ENCODE measurements at places on chromosomes 11 and 22.

- no peak for DNase-seq
These were observed 3.8 kb downstream of the PIM3 start for GRCh38 chr22:49964136-49965090.

DNA sequence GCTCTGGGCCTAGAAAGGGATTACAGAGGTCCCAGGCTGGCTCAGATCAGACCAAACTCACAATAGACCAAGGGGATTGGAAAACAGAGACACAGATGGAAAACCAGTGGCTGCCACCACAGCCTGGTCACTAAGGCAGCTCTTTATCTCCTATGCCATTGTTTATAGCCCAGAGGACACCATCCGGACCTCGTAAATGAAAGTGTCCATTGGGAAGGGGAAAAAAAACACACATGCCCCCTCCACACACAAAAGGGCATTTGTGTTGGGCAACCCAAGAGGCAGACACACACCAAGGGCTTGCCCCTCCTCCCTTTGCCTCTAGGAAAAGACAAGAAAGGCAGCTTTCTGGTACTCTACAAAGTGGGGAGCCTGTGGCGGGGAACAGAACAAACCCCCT lies 85.9 kb downstream of the GAB2 start:
- no peak for DNase-seq

- no peak for DNase-seq
These were observed 65.5 kb downstream of the BCR start for GRCh38 chr22:23245799-23246136.

DNA sequence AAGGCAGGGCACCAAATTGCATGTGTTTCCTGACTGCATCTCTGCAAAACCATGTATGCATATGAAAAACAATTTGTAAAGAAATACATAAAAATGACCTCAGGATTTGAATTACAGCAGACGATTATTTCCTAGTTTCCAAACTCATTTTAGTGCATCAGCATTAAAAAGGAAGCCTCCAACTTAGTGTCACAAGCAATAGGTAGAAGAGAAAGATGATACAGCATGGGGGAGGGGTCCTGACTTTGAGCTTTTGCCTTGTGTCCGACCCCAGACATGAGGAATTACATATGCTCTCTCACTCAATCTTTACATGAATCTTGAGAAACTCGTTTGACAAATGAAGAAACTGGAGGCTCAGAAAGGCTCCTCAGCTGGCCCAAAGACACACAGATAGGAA lies 294.6 kb upstream of the NARS2 start:
- no peak for DNase-seq

DNA sequence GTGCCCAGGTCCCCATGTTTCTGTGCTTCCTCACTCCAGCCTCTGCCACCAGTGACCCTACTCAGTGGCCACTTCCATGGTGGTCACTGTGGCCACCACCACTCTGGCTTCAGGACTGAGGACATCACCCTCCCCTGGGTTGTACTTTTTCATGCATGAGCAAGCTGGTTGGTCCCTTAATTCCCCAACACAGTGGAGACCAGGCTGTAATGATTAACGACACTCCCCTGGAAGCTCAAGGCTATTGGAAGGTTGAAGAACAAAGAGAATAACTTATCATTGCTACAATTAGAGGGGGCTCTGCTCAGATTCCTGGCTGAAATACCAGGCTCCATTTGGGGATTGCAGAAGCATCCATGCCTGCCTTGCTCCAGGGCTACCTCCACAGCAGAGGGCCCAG lies 10.5 kb downstream of the PLAAT4 start:
- DNase-seq: no peak

GRCh38 chr11:18270102-18270501 lies 4.0 kb downstream of the SAA1 start:
- no peak for DNase-seq

DNA sequence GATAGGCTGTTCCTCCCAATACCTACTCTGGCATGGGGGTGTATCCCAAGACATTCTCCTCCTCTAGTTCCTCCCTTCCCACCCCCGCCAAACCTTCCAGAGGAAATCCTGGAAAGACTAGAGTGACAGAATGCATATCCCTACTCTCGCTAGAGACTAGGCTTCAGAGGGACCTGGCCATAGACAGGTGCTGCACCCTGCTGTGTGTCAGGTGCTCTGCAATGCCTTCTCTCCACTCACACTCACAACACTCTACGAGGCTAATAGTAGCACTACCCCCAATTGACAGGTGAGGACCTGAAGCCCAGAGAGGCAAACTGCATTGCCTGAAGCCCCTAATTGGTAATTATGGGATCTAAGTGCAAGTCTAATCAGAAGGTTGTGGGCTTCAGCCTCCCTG lies 46.2 kb upstream of the LMO1 start:
- DNase-seq: no peak

DNA sequence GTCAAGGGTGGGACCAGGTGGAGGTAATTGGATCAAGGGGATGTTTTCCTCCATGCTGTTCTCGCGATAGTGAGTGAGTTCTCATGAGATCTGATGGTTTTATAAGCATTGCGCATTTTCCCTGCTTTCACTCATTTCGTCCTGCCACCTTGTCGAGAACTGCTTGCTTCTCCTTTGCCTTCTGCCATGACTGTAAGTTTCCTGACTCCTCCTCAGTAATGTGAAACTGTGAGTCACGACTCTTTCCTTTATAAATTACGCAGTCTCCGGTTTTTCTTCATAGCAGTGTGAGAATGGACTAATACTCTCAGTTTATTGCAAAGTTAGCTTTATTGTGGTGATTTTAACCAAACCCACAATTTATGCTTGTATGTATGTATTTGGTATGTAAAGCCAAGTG lies 878.5 kb upstream of the ANO3 start:
- DNase-seq: no peak

DNA sequence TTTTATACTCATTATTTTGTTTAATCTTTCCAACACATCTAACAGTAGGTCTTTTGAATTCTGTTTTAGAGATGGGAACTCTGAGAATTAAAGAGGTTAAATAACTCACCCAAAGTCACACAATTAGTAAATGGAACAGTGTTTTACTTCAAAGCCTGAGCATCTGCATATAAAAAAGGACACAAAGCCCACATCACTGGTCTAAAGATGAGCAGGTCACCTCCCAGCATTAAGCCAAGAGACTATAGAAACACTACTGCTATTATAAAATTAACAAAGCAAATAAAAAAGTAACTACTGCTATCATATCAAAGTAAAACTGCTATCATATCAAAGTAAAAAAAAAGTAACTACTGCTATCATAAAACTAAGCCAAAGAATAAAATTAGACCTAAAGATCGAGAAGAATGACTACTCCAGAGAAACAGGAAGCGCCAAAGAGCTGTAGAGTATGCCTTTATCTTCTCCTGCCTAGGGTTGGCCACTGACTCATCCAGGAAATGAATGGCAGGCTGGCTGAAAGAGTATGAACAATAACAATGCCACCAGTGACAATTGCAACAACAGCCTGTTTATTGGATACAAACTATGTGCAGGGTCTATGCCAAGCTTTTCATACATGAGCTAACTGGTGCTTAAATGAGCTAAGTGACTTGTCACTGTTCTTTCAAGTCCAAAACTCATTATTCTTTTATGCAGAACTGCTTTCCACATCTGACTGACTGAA lies 1153.0 kb upstream of the TENM4 start:
- DNase-seq: no peak

- no peak for DNase-seq
These were observed 59.9 kb downstream of the GRIK4 start for GRCh38 chr11:120571476-120571875.

DNA sequence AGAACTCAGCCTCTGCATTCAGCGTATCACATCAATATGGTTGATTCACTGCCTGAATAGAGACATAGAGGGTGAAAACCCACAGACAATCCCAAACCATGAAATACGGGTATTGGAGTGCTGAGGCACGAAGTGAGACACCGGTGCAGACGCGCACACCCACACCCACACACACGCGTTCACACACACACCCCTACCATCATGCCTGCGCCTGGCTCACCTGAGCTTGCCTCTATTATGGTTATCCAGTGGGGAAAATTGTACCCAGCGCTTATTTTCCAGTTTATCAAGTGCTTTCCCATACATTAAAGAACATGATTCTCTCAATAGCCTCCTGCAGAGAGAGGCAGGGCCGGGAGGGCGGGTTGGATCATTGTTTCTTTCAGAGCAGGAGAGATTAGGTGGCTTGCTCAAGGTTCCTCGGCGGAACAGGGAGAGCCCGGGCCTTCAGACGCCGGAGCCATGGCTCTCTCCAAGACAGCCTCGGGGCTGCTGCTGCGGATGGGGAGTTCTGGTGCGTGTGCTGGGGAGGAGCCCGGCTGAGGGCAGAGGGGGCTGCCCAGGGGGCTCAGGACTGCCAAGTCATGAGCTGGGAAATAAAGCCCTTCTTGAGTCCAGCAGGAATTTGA lies 78.9 kb upstream of the THY1 start:
- DNase-seq: no peak

DNA sequence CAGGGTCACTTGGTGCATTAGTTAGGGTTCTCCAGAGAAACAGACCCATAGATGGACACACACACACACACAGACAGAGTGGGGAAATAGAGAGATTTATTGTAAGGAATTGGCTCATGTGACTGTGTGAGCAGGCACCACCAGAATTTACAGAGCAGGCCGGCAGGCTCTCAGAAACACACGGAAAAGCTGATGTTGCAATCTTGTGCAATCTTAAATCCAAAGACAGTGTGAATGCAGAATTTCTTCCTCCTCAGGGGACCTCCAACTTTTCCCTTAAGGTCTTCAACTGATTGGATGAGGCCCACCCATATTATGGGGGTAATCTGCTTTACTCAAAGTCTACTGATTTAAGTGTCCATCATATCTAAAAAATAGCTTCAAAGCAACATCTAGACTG lies 49.8 kb downstream of the APIP start:
- no peak for DNase-seq

GRCh38 chr11:119924017-119924416 lies 195.0 kb upstream of the NECTIN1 start:
- no peak for DNase-seq

GRCh38 chr11:37972691-37973090 lies 1374.7 kb upstream of the RAG2 start:
- no peak for DNase-seq

DNA sequence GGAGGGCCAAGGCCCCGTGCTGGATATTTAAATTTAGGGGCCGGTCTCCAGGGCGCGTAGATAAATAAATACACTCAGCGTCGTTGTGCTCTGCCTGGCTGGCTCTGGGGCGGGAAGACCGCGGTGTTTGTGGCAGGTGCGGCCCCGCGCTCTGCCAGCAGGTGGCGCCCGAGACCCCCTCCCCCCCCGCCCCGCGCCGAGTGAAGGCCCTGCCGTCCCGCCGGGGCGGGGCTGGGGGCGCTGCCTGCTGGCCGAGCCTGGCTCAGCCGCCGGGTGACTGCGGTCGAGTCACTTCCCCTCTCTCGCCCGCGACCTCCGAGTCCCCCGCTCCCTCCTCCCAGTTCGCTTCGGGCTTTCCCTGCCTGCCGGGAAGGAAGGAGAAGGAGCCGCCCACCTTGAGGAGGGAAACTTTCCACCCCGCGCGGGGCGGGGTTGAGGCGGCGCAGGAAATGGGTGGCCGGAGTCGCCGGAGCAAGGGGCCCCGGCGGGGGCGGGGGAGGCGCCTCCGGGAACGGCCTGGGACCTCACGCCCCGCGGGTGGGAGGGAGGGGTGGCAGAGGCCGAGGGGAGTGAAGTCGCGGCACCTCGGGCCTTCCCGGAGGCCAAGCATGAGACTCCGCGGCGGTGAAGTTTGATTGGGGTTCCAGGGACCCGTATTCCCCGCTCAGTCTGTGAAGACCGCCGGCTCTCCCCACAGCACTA lies 1.6 kb upstream of the EHBP1L1 start:
- DNase-seq: peak; percentile 65

GRCh38 chr11:62671236-62671607 lies 251 bp upstream of the UQCC3 start:
- no peak for DNase-seq

DNA sequence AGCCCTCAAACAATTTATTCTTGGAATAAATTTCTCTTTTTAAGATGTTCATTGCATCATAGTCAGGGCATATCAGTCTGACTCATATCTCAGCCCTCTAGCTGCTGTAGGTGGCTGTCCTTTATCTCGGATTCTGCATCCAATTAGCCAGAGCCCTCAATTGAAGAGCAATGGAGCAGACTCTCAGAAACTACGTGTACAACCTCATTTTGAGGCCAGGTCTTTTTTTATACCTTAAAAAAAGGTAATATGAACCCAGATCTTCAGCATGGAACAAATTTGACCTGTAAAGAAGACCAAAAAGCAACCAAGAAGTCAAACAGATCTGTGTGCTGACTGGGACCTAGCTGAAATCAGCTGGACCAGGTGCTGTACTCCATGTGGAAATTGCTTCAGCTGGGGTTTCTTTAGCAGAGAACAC lies 8.7 kb downstream of the OR52A5 start:
- no peak for DNase-seq

- DNase-seq: no peak
These were observed 71.6 kb downstream of the EXT2 start for GRCh38 chr11:44167046-44167445.

GRCh38 chr11:67347964-67348749 lies 5.2 kb downstream of the POLD4 start:
- no peak for DNase-seq

All from stimulated activated CD4-positive, alpha-beta T cell treated with anti-CD3 and anti-CD28 coated beads, Interleukin-1b, Interleukin-23, amount 100 ng/mL, for 1 hour (primary cell).